ENCODE measurements at places on chromosomes 4 and X. TPM values are rescaled to one million over a fixed set of nuclear protein-coding genes. Genes with fewer than 3 reads are reported as not detected.
A peak's percentile ranks its signal among the peaks of the same experiment; 100 is the strongest.

CLDN2 gene
- total RNA-seq = not detected

MSX1 gene
- 1.2 TPM for total RNA-seq

TEX13D gene
- total RNA-seq = not detected

FOXR2 gene
- total RNA-seq = not detected

SPANXB1 gene
- not detected for total RNA-seq

SHROOM3 gene
- total RNA-seq = 0.64 TPM

TLR10 gene
- not detected for total RNA-seq

NEUROG2 gene
- not detected for total RNA-seq

RASL11B gene
- 0.18 TPM for total RNA-seq

DNA sequence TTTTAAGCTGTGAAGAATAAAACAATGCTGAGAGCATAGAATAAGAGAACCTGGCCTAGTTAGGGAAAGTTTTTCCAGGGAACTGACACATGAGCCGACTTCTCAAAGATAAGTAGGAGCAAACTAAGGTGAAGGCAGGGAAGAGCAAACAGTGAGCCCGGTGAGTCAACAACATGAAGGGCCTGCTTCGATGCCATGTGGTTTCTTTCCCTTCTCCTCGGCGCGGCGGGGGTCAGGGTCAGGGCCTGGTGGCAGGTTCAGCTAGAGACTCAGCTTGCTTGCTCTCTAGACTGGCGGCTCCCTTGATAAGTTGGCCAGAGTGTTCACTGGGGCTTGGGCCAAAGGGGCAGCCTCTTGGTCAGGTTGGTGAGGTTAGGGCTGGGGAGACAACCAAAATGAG, 81.1 kb downstream of the DLG3 start:
- DNase-seq = no peak

DNA sequence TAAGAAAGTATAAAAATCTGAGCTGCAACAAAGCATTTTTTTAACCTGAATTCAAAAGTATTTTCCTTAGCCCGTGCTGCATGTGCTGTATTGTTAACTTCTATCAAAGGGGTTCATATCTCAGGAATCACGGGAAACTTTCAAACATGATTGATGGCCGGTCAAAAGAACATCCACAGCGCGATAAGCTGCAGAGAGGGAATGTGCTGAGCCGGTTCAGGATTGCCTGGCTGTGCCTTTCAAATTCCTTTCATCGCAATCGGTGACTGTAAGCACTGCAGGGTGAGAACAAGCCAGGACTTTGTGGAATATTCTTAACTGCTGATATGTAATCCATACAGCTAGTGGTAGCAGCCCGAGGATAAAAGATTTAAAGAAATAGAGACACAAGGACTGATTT, 210.9 kb upstream of the NOCT start:
- no peak for DNase-seq

DNA sequence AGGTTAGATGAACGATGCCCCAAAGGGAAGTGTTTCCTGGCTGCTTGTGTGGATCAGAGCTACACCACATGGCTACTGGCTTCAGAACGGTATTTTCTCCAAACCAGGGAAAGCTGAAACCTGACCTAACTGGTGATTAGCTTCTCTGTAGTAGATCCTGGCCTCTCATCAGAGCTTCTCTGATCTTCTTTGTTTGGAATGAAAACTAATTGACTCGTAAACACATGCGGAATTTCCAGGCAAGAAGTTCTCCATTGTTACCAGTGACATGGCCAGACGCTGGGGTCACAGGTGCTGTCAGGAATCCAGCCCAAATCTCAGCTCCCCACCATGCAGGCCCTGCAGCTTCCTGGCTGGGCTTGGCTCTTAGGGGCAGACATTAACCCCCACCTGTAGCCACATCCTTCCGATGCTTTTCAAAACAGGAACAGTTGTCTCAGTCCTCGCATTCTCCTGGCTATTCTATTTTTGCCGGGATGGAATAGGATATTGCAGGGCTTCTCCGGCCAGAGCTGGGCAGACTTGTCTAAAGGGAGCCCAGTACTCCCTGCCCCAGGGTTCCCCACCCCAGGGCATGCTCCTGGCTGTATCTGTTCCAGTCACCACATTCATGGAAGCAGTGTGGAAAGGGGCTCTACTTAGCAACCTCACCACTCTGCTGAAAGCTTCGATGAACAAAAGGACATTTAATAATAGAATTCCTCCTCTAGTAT, 305.4 kb upstream of the F9 start:
- no peak for DNase-seq

DNA sequence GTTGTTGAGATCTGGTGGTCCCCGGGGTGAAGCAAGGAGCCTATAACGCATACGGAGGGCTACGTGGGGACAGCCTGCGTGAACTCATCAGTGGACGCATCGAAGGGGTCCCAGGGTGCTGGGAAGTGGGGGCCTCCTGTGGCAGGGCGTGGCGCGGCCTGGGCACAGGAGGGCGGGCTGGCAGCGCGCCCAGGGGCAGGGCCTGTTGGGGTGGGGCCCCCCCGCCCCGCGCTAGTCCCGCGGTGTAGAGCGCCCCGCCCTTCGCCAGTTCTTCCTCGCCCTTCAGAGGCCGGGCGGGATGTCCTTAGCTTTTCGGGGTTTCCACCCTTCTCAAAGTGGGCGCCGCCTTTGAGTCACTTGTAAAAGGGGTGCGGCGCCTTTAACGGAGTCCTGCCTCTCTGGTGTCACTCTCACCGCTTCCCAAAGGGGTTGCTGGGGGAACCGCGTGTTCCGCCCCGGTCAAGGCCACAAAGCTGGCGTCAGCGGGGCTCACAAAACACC, 632 bp downstream of the PLP2 start:
- peak; percentile 41 for DNase-seq

GRCh38 chrX:153582896-153583295, 16.0 kb downstream of the CCNQ start:
- DNase-seq = no peak

- no peak for DNase-seq
These were observed 35.6 kb upstream of the EDA2R start for GRCh38 chrX:66674506-66674905.

- DNase-seq = no peak
These were observed 44.9 kb downstream of the SPANXN1 start for GRCh38 chrX:145292218-145292617.

DNA sequence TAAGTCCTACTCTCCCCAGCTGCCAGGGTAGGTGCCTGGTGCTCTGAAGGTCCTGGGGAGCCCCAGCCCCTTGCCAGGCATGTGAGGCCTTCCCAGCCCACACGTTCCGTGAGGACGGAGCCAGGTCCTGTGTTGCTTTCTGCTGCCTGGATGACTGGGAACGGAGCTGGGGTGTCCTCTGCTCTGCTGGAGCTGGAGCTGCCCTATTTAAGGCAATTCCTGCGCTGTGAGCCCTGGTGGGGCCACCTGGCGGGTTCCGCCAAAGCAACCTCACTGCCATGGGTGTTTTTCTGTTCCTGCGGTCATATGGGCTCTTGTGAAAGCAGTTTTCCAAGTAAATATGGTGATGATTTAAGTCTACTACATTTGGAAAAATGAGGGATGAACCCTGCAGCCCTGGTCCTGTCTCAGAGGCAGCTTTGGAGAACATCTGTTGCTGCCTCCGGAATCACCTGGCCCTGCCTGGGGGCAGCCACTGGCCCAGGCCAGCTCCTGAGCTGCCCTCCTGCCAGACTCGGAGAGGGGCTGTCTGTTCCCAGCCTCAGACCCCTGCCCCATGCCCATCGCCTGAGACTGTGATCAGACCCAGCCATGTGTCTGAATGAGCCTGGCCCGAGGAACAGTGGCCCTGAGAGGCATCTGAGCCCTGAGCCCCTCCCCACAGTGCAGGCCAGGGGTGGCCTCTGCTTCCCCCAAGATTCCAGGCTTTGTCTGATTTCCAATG, 33.2 kb downstream of the FGFRL1 start:
- no peak for DNase-seq

DNA sequence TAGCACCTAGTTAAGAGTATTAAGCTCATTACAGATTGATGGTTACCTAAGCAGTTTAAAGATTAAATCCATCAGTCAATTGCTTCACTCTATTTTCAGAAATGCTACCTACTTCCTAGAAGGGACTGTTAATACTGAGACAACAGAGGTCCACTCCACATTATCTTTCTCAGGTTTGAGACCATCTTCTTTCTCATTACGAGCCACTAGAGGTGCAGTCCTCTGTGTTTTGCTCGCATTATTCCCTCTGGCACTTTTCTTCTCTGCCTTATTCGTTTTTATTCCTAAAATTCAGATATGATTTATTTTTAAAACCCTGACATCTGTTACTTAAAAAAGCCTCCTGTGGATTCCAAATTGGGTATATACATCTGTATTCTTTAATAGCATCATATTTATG, 459.1 kb downstream of the FSTL5 start:
- DNase-seq = no peak

DNA sequence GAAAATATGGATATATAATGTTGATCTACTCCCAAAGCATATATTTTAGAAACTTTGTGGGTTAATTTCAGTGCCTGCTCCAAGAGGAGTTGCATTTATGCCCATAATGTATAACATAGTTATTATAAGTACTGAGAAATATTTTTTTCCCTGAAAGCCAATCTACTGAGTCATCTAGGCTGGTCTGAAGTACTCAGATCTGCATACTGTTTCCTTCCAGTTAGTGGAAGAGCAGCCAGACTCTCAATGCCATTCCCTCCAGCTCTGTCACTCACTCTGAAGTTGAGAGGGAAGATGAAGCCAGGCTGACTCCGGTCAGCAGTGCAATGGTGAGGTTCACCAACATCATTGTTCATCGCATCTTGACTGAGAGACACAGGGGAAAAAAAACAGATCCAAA, 505.1 kb downstream of the PPARGC1A start:
- no peak for DNase-seq

DNA sequence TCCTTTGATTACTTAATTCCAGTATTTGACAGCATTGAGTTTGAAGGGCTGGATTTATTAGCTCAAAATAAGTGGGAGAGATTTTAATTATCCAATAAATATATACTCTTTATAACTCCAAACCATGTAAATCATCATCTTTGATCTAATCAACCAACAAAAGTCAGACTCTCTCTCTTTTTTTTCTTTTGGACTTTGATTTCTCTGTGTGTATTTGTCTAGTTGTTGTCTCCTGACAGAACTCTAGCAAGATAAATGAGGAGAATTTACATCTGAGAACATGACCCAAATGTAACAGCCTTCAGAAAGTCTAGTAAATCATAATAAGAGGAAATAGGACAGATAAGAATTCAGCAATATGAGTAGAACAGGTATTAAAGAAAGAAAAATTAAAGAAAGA, 567.1 kb downstream of the PPARGC1A start:
- DNase-seq = no peak

DNA sequence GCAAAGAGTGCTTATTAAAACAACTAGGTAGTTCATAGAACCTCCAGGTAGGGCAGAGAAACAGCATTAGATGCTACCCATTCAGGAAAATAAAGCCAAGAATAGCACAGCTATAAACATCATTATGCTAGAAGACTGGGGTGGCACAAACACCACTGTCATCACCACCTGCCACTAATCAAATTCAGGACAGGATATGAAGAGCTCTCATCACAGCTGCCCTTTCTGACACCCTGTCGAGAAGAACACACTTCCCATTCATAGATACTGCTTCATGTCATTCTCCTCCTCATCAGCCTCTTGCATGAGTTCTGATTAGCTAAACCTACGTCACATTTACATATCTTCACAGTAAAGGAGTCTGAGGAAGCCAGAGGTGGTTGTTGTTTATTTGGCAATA, 692.3 kb upstream of the HS3ST1 start:
- DNase-seq = no peak

DNA sequence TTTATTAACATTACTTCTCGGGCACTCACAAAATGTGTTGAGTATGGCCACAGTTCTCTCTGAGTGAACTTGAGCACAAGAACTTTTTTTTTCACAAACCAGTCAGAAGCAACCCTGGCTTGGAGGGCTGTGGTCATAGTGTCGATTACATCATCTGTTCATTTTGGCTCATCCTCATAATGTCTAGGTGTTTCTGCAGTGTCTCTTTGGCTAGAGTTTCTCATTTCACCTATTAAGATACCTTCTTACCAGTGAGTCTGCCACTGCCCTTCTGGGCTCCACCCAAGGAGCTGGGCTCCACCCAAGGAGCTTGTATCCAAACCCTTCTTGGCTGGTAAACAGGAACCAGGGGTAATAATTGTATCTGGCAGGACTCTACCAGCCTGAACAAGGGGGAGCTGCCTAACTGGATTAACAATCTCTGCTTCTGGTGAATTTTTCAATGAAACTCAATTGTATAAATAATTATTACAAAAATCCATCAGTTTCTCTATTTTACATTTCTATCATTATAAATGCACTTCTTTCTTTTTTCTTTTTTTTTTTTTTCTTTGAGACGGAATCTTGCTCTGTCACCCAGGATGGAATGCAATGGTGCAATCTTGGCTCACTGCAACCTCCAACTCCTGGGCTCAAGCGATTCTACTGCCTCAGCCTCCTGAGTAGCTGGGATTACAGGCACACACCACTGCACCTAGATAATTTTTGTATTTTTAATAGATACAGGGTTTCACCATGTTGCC, 667.7 kb upstream of the SLIT2 start:
- DNase-seq = no peak

GRCh38 chr4:38366456-38366855, 297.5 kb upstream of the KLF3 start:
- no peak for DNase-seq

DNA sequence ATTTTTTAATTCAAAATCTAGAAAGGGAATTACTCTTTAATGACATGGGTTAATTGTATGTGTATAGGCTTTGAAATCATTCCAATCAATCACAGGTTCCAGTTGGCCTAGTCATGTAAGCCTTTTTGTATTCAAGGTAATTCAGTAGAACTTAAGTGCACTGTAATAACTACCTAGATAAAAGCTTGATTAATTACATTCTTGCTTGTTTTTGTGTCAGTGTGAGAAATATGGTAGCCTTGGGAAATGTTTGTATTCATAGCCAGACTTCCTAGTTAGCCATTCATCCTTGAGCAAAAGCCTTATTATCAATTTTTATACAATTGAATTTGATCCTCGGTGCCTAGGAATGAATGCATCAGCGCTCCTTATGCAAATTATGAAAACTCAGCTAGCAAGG, 33.5 kb downstream of the TKTL2 start:
- DNase-seq = no peak

DNA sequence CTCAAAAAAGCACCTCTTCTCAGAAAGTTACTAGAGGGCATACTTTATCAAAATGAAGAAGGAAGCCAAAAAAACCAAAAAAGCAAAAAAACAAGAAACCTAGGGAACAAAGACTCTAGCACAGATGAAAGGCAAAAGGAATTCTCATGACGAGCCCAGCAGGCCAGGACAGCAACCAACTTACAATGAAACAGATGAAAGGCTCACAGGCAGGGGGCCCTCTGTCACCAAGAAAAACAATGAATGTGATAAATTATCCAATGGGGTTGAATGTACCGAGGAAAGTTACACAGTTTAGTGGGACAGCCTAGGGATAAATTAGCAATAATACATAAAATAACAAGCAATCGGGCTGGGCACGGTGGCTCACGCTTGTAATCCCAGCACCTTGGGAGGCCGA, 79.0 kb downstream of the GPR82 start:
- no peak for DNase-seq

- DNase-seq = no peak
These were observed 174.7 kb upstream of the RPL34 start for GRCh38 chr4:108445716-108446115.

DNA sequence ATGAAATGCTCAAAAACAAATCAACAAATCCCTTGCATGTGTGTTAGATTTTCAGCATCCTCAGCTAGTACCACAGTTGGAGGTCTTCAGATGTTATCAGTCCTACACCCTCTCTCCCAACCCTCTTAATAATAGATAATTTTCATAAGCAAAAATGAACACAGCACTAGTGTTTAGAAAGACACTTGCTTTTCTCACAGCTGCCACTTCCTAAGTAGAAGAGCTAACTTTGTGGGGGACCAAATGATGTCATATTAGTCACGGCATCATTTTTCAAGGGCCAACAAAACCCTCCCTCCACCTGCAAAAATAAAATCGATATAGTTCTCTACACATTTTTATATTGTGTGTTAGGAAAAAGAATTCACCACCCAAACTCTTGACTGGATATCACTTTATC, 163.5 kb upstream of the GYPA start:
- no peak for DNase-seq
